ENCODE measurements at places on chromosomes 16 and 17.
A peak's percentile ranks its signal among the peaks of the same experiment; 100 is the strongest.

GRCh38 chr17:998111-998510 is 1.2 kb downstream of the TIMM22 start:
- DNase-seq = no peak

DNA sequence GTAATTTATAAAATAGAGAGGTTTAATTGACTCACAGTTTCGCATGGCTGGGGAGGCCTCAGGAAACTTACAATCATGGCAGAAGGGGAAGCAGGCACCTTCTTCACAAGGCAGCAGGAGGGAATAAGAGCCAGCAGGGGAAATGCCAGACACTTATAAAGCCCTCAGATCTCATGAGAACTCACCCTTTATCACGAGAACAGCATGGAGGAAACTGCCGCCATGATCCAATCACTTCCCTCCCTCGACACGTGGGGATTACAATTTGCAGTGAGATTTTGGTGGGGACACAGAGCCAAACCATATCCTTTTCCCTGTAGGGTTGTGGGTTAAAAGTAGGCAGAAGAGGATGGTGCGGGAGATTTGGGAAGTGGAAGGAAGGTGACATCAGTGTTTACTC is 101.4 kb downstream of the BMERB1 start:
- no peak for DNase-seq

DNA sequence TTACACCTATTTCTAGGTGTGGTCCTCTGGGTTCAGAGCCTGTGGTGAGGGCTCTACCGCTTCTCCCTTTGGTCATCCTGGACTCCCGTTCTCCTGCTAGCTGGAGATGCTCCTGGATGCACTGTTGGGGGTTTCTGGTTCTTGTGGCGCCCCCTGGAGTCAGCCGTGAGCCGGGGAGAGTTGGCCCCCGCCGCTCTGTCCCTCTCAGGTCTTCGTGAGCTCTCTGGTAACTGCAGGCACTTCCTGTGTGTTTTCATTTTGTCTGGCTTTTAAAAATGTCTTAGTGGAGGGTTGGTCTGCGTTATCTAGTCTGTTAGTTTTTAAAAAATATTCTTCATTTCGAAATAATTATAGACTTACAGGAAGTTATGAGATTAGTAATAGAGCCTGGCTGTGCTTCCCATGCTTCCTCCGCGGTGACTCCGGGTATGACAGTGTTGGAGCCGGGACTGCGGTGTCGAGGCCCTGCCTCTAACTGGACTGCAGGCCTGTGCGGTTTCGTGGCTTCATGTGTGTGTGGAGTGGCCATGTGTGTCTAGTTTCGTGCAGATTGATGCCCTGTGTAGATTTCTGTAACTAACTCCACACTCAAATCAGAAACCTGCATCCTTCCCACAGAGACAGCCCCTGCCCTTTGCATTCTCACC is 78.0 kb upstream of the ZNF750 start:
- no peak for DNase-seq

GRCh38 chr17:70060415-70060814 is 14.6 kb upstream of the KCNJ16 start:
- no peak for DNase-seq

- no peak for DNase-seq
Measured at GRCh38 chr17:8857919-8858318, 9.6 kb downstream of the PIK3R6 start.

- no peak for DNase-seq
Measured at GRCh38 chr16:285146-286055, 2.4 kb downstream of the PDIA2 start.

DNA sequence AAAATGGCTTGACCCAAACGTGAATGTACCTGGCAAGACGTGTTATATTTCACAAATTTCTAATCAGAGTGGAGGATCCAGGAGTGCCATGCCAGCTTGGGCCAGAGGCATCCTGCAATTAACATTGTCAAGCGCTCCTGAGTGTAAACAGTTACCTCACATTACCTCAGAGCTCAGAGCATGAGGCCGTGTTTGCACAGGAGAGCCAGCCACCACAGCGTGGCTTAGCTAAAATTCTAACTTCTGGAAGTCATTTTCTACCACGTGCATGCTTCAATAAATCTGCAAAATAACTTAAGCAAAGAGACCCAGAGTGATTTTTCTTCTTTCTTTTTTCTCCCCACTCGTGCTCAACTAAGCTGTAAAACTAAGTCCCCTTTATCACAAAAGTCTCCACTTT is 769.0 kb downstream of the KCNJ2 start:
- no peak for DNase-seq

DNA sequence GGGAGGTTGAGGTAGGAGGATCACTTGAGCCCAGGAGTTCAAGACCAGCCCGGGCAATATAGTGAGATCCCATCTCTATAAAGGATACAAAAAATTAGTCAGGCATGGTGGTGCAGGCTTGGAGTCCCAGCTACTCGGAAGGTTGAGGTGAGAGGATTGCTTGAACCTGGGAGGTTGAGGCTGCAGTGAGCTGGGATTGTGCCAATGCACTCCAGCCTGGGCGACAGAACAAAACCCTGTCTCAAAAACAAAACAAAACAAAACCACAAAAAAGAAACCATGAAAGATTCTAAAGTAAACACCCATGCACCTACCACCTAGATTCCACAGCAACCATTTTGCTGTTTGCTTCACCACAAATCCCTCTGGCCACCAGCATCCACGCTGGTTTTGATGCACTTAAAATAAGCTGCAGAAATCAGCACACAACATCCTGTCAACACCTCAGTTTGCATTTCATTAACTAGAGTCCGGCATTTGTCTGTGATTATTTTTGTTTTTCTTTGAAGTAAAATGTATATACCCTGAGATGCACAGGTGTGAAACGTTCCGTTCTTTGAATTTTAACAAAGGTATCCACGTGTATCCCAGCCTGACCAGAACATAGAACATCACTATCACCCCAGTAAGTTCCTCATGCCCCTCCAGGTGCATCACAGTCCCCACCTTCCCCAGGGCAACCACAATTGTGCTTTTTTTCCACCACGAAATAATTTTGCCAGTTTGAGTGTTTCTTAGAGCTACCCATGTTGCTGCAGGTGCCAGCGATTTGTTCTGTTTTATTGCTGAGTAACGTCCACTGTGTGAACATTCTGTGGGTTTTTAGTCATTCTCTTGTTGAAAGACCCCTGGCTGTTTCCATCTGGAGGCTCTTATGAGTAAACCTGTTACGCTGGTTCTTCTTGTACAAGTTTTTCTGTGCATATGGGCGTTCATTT is 191.5 kb downstream of the SEC14L1 start:
- DNase-seq = peak; percentile 58

DNA sequence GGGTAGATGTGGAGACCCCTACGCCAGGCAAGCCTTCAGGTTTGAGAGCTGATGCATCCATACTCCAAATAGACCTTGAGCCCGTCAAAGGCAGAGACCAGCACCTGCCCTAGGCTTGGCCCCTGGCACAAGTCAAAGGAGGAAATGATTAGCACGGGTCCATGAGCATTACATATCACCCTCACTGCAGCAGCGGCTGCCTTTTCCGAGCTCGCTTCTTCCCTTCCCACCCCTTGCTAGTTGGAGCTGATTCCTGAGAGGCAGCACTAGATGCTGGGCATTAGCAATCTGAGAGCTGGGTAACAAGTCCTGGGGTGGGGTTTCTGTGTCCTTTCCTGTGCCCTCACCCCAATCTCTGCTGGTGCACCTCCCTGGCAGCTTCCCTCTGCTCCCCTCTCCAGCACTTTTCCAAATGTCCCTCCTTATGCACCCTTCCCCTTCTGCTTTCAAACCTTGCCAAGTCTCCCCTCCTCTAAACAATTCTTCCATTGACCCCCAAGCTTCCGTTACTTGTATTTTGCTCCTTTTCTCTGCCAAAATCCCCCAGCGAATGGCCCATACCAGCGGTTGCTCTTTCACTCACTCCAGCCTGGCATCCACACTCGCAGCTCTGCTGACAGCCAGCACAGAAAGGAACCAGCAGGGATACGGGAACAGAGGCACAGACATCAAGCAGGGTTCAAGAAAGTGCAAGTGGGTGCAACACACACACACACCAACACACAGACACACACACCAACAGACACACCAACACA is 3.0 kb downstream of the CDRT4 start:
- DNase-seq = no peak

Measured in effector memory CD4-positive, alpha-beta T cell (primary cell).